ENCODE measurements at places on chromosomes 6 and 20. TPM values are rescaled to one million over a fixed set of nuclear protein-coding genes. Genes with fewer than 3 reads are reported as not detected.

GPR6 gene
- not detected for total RNA-seq

- DNase-seq: no peak
These were observed 417.2 kb upstream of the SULF2 start for GRCh38 chr20:48202334-48203113.

DNA sequence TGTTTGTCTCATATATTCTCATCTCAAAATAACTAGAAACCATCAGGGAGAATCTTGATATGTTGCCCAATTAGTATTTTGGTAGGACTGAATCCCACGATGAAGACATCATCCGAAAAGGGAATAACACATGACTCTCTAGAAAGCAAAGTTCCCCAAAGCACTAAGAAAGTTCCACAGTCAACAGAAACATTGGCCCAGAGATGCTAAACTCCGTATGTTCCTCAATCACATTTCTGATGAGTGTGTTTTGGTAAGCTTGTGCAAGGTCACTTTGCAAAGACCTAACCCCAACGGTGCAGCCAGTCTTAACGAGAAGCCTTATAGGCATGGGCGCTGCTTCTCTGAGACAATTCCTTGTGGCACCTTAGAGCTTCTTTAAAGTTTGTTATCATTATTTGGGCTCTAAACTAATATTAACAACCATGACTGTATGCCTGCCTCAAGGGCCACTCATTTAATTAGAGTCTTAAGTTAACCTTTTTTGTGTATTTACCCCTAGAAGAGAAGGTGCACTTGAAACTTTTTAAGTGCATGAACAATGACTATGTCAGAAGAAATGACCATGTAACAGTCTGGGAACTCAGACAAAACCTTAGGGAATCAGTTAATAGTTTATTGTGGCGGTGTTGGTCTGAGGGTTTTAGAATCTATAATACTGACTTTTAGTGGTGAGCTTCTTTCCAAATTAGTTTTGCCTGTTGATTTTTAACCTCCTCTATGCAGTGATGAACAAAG lies 202.0 kb upstream of the RAB32 start:
- no peak for DNase-seq

DNA sequence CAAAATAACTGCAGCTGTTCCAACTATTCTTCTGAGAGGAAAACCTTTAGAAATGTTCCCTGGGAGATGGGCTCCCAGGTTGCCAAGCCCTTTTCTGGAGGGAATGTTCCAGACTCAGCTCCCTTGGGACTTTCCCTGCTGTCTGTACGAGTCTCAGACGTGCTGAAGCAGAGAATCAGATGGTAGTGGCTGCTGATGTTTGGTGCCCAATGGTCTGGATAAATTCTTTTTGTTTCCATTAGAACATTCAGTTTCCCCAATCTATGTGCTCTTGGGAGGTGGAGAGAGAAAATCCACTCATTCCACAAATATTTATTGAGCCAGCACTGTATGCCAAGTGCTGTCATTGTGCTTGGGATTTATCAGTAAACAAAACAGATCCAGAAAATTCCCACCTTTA lies 40.0 kb downstream of the SNHG17 start:
- DNase-seq: peak; percentile 41

- DNase-seq: peak; percentile 68
These were observed 24.5 kb downstream of the ILRUN start for GRCh38 chr6:34671801-34672656.

All from fibroblast of the aortic adventitia (primary cell).